SW480 (cell line): ENCODE measurements at places on chromosomes 6 and 20.

DNA sequence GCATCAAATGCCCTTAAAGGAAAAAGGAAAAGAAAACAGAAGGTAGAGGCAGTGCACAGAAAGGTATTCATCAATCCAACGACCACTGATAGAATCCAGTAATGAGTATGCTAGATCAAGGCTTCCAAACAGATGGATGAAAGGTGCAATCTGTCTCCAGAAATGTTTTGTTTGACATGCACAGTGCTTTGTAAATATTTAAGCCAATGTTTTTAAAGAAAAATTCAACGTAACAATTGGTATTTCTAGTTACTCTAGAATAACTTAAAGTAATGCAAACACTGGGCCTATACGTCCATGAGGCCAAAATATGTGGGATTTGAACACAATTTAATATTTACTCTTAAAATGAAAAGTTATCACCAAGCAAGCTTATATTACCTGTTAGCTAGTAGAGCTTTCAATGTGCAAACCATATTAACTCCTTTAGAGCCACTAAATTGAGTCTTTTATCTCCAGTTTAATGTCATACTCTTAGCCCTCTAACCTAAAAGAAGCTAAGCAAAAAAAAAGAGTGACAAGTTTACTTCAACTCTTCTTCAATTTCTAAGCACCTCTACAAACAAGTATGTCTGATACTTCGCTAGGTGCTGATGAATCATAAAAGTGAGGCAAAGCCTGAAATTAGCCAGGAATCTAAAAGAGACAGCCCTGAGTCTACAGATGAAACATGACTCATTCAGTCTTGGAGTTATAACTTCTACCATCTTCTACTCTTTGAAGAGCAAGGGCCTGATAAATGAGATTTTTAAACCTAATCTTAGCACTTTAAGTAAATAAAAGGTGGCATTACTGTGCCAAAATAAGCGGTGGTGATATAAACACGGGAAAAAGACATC is 169.8 kb downstream of the PTPRK start:
- no peak for DNase-seq

DNA sequence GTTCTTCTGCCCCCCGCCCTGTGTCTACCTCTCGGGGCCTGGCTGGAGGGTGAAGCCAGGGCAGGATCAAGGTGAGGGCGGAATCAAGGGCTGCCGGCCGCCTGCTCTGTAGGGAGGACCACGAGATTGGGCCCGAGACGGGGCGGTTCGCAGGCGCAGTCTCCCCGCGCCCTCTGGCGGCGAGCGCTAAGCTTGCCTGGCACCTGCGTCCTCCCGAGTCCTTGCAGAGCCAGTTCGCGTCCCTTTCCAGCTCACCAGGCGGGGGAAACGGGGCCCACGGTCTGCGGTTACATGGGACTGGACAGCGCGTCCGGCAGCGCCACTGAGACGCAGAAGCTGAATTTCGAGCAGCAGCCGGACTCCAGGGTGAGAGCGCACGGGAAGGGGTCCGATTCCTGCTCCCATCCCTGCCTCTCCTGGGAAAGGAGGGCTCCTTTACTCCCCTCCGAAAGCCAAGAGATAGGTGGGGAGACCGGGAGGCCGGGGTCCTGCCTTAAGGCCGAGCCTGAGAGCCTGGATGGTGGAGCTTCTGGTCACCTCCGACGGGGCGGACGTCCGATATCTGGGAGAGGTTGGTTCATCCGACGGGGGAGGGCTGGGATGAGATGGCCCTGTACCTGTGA is 3.6 kb upstream of the MATN4 start:
- peak; percentile 74 for DNase-seq

- no peak for DNase-seq
These were observed 125.0 kb downstream of the SIM1 start for GRCh38 chr6:100339574-100340255.

DNA sequence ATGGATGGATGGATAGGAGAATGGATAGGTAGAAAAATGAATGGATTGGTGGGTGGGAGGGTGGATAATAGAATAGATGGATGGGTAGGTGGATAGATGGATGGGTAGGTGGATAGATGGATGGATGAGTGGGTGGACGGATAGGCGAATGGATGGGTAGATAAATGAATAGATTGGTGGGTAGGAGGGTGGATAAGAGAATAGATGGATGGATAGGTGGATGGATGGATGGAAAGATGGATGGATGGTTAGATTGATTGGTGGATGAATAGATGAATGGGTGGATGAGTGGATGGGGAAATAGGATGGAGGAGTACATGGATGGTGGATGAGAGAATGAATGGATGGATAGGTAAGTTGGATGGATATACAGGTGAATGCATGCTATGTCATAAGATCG is 110.5 kb downstream of the CEBPB start:
- no peak for DNase-seq

GRCh38 chr20:34254979-34255378 is 13.8 kb downstream of the ASIP start:
- no peak for DNase-seq

GRCh38 chr20:61407561-61407960 is 155.5 kb downstream of the CDH4 start:
- no peak for DNase-seq

- no peak for DNase-seq
These were observed 43.4 kb upstream of the BLCAP start for GRCh38 chr20:37571033-37571432.

GRCh38 chr6:99802396-99803031 is 191.5 kb downstream of the MCHR2 start:
- DNase-seq = no peak

DNA sequence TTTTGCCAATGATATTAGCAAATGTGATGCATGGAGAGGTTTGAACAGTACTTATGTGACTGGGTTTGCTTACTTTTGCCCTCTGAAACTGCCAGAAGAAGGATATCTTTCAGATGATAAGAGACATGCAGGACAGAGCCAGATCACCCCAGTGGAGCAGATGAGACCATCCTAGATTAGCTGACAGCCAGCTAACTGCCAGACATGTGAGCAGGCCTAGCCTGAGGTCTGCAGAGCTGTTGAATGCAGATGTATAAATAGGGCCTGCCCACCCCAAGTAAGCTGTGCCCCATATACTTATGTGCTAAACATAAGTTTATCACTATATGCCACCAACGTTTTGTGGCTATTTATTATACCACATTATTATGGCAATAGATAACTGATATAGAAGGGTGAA is 5.9 kb downstream of the ZSCAN31 start:
- DNase-seq = no peak

DNA sequence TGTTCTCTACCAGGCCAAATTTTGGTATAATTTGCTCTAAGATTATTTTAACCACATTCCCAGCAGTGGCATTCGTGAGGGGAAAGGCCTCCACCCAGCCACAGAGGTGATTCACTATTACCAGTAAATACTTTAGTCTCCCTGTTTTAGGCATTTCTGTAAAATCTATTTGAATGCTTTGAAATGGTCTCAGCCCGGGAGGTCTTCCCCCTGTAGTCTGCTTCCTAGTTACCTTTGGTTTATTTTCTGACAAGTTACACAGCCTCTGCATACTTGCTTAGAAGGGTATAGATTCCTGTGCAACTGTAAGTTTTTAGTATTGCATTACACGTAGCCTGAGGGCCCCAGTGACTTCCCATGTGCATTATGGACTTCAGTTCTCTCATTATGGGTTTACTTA is 248.7 kb downstream of the C6orf118 start:
- no peak for DNase-seq

GRCh38 chr6:113447088-113447831 is 409.9 kb upstream of the MARCKS start:
- DNase-seq = no peak

- DNase-seq = peak; percentile 85
These were observed 30.4 kb downstream of the KCNQ2 start for GRCh38 chr20:63442100-63442493.

GRCh38 chr6:102355578-102355977 is 962.1 kb downstream of the GRIK2 start:
- no peak for DNase-seq

DNA sequence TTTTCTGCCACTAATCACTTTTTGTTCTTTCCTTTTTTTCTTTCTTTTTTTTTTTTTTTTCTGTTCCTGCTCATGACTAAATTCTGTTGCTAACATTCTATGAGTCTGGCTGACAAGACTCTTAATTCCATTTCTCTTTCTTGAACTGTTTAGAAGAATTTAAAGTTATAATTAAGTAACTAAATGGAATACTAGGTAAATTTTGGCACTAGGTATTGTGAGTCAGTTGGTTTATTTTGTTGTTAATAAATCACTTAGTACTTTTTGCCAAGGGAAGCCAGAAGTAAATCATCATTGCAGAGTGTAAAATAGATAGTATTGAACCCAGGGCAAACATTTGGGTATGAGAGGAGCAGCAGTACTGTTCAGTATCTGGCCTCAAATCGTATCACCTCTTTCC is 42.0 kb upstream of the PRDM1 start:
- DNase-seq = no peak

DNA sequence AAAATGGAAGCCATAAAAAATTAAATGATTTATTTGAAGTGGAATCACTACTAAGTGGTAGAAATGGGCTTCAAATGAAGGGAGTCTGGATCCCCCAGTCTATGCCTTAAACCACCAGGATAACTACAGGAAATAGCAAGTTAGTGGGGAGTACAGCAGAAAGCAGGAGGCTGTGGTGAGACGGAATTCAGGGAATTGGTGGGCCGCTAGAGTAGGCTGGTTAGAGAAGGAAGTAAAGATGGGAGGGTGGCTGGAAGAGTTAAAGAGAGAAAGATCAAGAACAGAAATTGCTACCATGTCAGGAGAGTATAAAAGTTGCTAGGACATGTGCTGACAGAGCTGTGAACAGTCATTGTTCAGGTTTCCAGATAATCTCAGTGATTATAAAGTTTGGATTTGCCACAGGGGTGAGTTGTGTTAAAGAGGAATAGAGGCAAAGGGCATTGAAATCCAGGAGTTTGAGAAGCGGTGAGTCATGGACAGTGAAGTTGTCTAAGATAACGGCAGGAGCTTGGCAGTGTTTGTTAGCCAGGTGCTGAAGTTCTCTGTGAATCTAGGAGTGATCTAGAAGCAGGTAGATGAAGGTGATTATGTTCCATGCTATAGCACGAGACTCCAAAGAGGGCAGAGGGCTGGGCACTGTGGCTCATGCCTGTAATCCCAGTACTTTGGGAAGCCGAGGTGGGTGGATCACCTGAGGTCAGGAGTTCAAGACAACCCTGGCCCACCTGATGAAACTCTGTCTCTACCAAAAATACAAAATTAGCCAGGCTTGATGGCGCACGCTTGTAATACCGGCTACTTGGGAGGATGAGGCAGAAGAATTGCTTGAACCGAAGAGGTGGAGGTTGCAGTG is 13.7 kb upstream of the HINT3 start:
- no peak for DNase-seq

DNA sequence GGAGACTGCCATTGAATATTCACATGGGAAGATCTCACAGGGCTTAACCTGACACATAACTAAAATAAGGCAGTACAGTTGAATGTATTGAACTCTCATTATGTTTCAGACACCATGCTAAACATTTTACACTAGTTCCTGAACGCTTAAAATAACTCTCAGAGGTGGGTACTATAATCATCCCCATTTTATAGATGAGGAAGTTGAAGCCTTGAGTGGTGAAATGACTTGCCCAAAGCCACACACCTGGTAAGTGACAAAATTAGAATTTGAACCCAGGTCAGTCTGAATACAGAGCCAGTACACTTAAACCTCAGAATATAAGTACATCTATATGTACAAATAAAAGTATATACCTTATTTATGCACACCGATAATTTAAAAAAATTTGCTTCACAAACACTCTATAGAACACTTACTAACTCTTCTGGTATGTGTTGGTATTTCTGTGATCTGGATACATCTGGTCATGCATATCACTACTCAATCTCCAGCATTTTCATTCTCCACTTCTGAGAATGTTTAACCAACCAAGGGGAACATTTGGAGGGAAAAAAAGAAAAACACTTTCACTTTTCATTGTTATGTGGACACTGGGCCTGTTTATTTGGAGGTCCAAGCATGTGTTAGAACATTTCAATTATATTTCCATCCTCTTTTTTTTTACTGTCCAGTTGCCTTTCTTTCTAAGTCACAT is 4.6 kb upstream of the BICRAL start:
- DNase-seq = no peak

GRCh38 chr20:23260181-23260840 is 90.3 kb upstream of the NXT1 start:
- DNase-seq = no peak

GRCh38 chr6:32664827-32665362 is 1.6 kb downstream of the HLA-DQB1 start:
- DNase-seq = peak; percentile 24

GRCh38 chr6:159966339-159966738 is 2.5 kb upstream of the IGF2R start:
- peak; percentile 52 for DNase-seq

GRCh38 chr6:167993169-167993568 is 4.3 kb upstream of the KIF25 start:
- DNase-seq = no peak

GRCh38 chr20:63655249-63655648 is 2.0 kb upstream of the STMN3 start:
- DNase-seq = no peak

DNA sequence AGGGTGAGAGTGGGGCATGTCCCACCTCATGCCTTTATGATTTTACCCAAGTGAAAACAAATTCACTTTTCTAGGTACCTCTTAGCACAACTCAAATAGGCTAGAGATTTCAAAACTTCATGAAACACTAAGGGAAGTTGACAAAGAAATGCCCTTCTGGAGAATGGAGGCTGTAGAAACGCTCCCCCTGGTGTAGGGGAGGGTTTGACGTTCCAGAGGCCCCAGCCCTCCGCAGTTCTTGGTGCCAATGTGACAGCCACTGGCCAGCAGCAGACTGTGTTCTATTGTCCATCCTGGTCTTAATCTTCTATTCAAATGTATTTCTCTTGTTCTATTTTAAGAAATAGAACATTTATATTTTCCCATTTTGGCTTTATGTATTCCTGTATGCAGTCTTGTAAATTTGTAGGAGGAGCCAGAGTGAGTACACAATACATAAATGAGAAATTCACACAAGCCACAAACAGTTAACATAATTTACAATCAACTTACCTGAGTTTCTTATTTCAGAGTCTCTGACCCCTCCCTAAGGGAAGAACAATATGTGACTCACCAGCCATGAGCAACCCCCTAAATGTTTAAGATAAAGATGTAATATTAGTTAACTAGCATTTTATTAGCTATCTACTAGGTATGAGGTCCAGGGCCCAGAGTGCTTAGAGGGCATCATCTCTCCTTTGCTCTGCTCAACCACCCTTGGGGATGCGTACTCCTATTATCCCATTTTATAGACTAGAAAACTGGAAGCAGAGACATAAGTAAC is 8.8 kb upstream of the MUC21 start:
- DNase-seq = no peak

DNA sequence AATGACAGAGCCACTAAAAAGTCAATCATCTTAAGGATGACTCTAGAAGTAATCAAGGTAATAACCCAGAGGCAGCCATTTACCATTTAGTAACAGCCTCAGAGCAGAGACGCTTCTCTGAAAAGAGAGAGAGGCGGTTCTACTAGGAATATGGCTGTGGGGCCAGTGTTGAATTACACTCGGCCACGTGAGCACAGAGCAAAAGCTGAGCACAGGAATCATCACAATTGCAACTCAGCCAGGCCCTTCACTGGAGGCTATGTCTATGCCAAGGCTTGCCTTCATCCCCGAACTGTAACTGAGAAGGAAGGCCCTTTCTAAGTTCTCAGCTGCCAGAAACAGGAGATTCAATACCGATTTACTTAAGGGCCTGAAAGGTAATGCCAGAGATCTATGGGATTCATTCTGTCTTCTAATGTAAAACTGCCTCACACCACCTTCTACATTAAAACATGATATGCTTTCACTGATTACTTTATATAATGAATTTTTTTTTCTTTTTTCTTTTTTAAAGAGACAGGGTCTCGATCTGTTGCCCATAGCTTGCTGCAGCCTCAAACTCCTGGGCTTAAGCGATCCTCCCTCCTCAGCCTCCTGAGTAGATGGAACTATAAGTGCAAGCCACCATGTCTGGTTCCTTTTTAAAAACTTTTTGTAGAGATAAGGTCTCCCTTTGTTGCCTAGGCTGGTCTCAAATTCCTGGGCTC is 67.6 kb downstream of the NUDT3 start:
- no peak for DNase-seq
